Activated naive CD4-positive, alpha-beta T cell (primary cell): ENCODE measurements at places on chromosomes 12 and 14.
A peak's percentile ranks its signal among the peaks of the same experiment; 100 is the strongest.

GRCh38 chr12:103524238-103524875 is 28.6 kb upstream of the C12orf42 start:
- no peak for DNase-seq

DNA sequence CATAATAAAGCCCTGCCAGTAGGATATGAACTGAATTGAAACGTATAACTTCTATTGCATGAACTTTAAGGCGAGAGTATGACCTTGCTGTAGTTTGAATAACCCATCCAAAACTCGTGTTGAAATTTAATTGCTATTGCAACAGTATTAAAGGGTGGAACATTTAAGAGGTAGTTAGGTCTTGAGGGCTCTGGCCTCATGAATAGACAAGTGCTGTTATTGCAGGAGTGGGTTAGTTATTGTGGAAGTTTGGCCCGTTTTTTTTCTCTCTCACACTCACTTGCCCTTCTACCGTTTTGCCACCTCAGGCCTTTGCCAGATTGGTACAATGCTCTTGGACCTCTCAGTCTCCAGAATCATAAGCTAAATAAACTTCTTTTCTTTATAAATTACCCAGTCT is 473.7 kb upstream of the SYT1 start:
- no peak for DNase-seq

DNA sequence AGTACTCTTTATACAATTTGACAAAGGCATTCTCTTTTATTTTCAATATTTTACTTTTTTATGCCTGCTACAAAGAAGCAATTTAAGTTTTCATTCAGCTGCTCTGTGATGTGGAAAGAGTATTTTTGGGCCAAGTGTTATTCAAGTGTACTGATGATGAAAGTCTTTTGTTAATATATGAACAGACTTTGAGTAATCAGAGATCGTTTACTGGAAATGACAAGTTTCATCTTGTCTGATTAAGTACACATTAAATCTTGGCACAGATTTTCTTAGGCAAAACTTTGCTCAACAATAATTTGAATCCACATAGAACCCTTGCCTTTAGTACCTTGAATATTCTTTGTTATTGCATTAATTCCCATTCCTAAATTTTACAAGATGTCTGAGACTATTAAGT is 13.3 kb upstream of the PZP start:
- DNase-seq, result no peak

- no peak for DNase-seq
These were observed 57.9 kb downstream of the SLC38A1 start for GRCh38 chr12:46210873-46211439.

GRCh38 chr14:69540654-69541335 is 33.9 kb downstream of the CCDC177 start:
- DNase-seq, result no peak

DNA sequence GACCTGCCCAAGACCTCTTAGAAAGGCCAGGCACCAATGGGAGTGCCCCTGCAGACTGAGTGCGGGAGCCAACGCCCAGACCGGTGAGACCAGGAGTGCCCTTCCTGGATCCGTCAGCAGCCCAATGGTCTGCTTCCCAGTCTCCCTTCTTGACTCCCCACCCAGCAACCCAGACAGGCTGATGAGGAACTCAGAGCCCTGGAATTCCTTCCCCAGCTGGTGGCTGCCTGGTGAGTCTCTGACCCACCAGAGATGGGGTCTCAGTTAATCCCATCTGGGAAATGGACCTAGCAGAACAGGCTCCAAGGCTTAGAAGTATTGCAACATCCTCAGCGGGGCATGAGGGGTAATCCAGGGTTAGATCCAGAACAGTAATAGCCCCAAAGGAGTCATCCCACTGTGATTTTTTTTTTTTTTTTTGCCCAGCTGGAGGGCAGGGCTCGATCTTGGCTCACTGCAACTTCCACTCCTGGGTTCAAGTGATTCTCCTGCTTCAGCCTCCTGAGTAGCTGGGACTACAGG is 1.5 kb upstream of the RASAL1 start:
- DNase-seq, result no peak

GRCh38 chr12:115223322-115223721 is 539.3 kb upstream of the TBX3 start:
- no peak for DNase-seq

DNA sequence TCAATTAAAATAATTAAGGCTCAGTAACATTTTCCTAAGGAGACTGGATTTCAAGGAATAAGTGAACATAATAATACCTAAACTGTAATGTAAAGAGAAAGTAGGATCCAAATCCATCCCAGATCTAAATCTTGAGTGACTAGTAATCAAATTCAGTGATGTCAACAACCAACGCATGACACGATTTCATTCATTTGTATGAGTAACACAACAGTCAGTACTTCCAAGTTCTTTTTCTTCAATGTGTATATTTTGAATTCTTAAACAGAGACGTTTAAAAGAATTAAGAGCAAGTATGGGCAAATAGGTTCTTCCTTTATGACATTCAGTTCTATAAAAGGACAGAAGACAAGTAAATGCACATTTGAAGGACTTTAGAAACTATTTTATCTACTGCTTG is 104.3 kb upstream of the CNTN1 start:
- DNase-seq, result no peak

- DNase-seq, result no peak
These were observed 34.2 kb upstream of the C14orf180 start for GRCh38 chr14:104545151-104545941.

- DNase-seq, result no peak
These were observed 42.0 kb downstream of the GPHB5 start for GRCh38 chr14:63276492-63277342.

- DNase-seq, result no peak
These were observed 102.0 kb downstream of the PEBP1 start for GRCh38 chr12:118237908-118238307.

DNA sequence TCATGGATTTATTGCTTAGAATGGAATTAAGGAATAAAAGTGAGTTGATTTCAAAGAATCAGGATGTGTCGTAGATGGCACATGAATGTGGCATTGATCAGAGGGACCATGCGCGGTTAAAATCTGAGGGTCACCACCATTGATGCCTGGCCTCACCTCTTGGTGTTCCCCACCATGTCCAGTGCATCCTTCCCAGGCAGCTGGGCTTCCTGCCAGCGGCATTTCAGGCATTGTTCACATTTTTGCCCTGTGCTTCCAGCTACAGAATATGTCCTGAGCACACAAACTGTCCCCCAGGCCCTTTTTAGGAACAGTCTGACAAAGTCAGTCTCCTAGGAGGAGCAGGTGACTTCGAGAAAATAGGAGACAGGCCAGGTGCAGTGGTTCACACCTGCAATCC is 42.0 kb upstream of the TSPAN9 start:
- DNase-seq, result no peak

DNA sequence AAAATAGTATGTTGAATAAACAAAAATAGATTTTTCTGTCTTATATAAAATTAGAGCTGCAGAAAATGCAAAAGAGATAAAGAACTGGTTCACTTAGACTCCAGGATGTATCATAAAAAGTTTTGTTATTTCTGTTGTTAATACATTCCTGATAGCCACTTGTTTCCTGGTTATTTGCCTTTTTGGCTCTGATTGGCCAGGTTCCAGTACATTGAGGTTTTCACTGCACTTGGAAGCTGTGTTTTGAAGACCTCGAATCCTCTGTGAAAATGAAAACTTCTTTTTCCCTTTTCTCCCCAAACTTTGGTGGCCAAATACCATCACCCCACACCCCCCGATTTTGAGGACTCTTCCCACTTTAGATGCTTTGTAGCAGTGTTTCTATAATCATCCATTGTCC is 525.3 kb downstream of the MED13L start:
- no peak for DNase-seq

GRCh38 chr12:85814071-85814470 is 22.1 kb downstream of the RASSF9 start:
- DNase-seq, result no peak

GRCh38 chr14:91417983-91418386 is 365 bp upstream of the CCDC88C start:
- DNase-seq, result peak; percentile 62

- DNase-seq, result no peak
These were observed 27.7 kb downstream of the FUT8 start for GRCh38 chr14:65440230-65440629.

GRCh38 chr14:33916663-33917565 is 34.0 kb downstream of the EGLN3 start:
- no peak for DNase-seq
